Effector memory CD4-positive, alpha-beta T cell (primary cell): ENCODE measurements at places on chromosomes 5 and 9.

- DNase-seq, result no peak
Measured at GRCh38 chr5:147668385-147668784, 114.1 kb downstream of the JAKMIP2 start.

- no peak for DNase-seq
Measured at GRCh38 chr9:5630081-5630507, 1.2 kb downstream of the RIC1 start.

- DNase-seq, result no peak
Measured at GRCh38 chr5:154199671-154200220, 9.2 kb downstream of the GALNT10 start.

DNA sequence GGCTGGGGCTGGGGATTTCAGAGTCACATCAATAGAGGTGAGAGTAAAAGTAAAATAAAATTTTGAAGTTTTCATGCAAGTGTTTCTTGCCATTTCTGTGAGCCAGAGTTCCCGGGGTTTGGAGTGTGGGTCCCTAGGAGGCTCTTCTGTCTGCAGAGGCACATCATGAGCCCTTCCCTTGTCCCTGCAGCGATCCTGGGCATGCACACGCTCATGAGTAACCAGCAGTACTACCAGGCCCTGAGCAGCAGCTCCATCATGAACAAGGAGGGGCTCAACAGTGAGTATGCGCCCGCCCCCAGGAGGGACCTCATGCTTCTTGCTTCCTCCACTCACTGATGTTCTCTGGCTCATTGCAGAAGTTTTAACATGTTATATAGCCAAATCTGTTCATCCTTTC is 61.1 kb downstream of the TMOD1 start:
- DNase-seq, result no peak

DNA sequence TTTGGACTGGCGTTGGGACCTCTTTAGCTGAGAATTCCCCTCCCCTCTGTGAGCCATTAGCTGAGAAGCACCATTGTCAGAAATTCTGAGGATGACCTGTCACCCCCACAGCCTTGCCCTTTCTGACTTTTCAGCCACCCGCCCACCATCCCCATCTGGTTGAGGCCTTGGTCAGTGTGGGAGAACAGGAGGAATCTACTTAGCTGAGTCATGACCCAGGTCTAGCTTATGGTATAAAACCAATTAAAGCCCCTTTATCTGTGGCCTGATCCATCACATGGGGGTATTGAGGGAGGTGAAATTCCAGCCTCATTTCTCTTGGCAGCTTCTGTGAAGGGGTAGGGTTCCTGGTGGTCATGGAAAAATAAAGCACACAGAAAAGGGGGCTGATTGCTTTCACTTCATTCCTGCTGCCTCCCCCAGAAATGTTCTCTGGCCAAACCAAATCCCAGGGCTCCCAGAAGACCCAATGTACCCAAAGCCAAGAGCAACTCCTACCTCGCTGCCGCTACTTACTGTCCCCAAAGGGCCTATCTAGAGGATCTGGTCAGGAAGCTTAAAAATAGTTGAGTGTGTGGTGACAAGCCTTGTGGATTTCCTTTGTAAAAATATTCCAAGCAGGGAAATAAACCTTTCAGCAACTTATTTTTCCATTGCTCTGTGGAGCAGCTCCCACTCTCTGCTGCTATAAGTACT is 174.8 kb upstream of the TNC start:
- no peak for DNase-seq

DNA sequence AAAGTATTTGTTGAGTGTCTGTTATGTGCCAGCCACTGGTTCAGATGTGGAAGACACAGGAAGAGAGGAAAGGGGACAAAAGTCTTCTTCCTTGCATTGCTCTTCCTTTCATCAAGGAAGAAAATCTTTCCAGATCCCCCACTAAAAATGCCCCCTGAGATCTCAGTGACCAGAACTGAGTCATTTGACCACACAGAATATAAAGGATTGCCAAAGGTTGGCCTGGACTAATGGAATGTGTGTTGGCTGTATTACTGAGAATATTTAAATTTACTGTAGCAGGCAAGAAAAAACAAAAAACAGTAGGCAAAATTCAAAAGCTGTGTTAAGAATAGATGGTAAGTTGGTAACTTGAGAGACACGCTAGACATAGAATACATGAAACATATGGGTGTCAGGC is 10.0 kb upstream of the SEPTIN8 start:
- no peak for DNase-seq

GRCh38 chr5:64505769-64506566 is at the start of gene RGS7BP:
RGS7BP (plus strand) TSS chr5:64506015; CDS start chr5:64506625, 610 bp downstream.
- no peak for DNase-seq

GRCh38 chr9:131559421-131560000 is 14.2 kb downstream of the PRRT1B start:
- no peak for DNase-seq

DNA sequence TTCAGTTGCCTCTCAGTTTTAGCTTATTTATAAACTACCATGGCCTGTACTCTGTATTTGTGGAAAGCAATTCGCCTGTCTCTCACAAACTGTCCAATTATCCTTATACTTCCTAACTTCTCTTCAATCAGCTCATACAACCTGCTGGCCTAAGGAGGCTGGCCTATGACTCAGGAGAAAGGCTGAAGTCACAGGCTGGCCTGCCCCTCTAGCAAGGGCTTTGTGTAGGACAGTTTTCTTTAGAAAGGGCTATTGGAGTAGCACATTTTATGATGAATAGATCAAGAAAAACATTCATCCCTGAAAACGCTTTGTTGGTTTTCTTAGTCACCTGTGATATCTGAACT is 988.7 kb upstream of the ARRDC3 start:
- DNase-seq, result no peak

- DNase-seq, result no peak
Measured at GRCh38 chr9:101618698-101619097, 23.9 kb upstream of the PPP3R2 start.

- peak; percentile 37 for DNase-seq
Measured at GRCh38 chr5:93620487-93621326, 37.7 kb downstream of the NR2F1 start.

DNA sequence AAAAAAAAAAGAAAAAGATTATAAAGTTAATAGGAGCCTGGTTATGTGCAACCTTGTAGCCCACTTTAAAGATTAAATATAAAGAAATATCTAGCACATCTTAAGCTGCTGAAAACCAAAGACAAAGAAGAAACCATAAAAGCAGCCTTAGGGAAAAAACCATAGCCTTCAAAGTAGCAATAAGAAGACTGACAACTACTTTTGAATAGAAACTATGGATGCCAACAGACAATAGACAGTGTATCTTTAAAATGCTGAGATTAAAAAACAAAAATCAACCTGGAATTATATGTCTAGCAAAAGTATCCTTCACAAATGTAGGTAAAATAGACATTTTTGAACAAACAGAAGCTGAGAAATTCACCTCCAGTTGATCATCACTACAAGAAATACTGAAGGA is 3.4 kb upstream of the KIF12 start:
- DNase-seq, result no peak

DNA sequence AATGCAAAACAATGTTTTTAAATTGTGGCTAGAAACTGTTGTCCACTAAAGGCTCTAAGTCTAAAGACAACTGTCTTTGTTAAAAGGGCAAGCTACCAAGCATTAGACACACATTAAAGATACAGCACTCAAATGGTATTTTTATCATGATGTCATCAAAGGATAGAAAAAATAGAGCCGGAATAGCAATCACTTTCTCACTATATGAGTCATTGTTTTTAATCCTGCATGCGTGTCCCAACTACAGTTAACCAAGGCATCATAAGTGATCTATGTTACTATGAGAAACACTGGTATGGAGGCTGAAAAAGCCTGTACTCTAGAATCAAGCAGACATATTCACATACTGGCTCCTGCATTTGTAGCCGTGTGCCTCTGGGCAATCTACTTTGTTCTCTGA is 1.9 kb upstream of the PJA2 start:
- DNase-seq, result no peak

GRCh38 chr5:75260708-75261107 is 24.0 kb upstream of the ANKRD31 start:
- no peak for DNase-seq

DNA sequence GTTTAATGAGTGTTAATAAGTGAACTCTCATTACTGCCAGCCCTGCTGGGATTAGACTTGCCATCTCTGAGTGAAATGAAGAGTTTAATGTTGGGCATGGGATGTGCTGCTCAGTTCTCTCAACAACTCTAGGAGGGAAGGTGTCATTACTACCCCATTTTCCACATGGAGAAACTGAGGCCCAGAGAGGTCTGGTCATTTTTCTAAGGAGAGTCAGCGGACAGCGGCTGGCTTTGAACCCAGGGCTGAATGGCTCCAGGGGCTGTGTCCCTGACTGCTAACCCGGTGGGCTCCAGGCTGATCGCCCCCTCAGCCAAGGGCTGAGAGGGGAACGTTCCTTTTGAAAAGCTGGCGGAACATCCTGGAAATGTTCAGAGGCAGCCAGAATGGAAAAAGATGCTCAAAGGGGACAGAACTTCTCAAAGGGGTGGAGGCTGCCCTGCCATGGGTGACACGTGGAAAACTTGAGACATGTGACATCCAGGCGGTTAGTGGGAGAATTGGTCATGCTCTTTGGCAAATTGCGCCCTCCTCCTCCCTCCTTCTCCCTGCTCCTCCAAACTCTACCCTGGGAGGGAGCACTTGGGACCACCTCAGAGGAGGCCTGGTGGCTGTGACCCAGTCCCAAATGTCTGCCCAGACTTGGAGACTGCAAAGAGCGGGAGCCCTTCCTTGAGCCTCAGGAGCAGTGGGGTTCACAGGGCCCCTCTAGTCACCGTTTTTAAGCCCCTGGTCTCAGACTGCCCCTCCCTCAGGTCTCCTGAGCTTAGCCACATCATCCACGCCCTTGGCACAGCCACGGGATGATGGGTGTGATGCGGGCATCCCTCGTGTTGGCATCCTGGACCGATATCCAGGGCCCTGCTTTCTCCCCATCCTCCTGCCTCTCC is 28.7 kb downstream of the DNM1 start:
- DNase-seq, result no peak

GRCh38 chr5:123800640-123801039 is 288.7 kb downstream of the CSNK1G3 start:
- no peak for DNase-seq

- no peak for DNase-seq
Measured at GRCh38 chr5:31365776-31366175, 166.1 kb downstream of the DROSHA start.

GRCh38 chr5:6713274-6714225 is at the start of gene TENT4A:
TENT4A (plus strand) TSS chr5:6713432; CDS start chr5:6713984, 552 bp downstream.
- DNase-seq, result peak; percentile 30

- no peak for DNase-seq
Measured at GRCh38 chr5:76850543-76851145, 830 bp downstream of the S100Z start.

DNA sequence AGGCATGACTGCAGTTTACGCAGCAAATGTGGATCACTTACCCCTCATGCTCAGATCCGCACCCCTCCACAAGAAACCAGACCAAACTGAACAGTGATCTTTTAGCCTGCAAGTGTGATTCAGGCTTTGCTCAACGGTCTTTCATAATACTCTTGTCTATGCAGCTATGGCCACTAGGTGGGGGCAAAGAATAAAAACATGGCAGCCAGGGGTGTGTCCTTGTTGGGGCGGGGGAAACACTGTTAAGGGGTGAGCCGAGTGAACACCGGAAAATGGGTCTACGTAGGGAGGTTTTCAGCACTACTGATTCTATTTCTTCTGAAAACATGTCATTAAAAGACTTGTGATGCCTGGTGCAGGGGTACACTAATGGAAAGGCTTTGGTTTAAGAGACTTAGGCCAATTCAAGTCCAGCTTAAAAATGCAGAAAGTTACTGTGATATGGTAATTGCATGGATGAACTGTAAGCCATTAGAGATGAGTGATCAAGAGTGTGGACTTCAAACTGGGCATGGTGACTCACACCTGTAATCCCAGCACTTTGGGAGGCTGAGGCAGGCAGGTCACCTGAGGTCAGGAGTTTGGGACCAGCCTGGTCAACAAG is 49.9 kb upstream of the GPR151 start:
- DNase-seq, result peak; percentile 16

DNA sequence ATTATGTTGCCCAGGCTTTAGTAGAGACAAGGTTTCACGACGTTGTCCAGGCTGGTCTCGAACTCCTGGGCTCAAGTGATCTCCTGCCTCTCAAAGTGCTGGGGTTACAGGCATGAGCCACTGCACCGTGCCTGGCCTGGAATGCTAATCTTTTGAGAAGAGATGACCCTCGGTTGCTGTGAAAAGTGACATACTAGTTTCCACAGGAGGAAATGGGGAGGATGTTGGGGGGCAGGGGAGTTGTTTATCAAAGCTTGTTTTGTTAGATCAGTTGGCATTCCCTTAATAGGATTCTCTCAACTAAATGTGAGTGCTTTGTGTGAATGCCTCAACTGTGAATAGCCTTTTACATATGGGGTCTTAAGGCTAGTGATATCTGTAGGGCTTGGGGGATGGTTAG is 16.4 kb upstream of the MATR3 start:
- no peak for DNase-seq

DNA sequence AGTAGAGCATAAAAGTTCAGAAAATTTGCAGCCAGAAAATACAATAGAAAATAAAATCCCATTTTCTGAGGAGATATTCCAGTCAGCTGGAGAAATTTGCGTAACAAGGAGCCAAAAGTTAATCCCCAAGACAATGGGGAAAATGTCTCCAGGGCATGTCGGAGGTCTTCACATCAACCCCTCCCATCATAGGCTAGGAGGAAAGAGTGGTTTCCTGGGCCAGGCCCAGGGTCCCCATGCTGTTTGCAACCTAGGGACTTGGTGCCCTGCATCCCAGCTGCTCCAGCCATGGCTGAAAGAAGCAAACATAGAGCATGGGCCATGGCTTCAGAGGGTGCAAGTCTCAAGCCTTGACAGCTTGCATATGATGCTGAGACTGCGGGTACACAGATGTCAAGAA is 255.0 kb downstream of the DTWD2 start:
- DNase-seq, result no peak

DNA sequence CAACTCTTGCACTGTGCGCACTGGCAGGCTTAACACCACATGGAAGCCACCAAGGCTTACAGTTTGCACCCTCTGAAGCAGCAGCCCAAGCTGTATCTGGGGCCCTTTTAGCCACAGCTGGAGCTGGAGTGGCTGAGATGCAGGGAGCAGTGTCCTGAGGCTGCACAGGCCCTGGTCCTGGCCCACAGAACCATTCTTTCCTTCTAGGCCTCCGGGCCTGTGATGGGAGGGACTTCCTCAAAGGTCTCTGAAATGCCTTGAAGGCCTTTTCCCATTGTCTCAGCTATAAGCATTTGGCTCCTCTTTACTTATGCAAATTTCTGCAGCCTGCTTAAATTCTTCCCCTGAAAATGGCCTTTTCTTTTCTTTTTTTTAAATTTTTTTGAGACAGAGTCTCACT is 104.4 kb upstream of the CPLX2 start:
- no peak for DNase-seq

- no peak for DNase-seq
Measured at GRCh38 chr5:27906481-27906880, 868.1 kb upstream of the CDH9 start.

DNA sequence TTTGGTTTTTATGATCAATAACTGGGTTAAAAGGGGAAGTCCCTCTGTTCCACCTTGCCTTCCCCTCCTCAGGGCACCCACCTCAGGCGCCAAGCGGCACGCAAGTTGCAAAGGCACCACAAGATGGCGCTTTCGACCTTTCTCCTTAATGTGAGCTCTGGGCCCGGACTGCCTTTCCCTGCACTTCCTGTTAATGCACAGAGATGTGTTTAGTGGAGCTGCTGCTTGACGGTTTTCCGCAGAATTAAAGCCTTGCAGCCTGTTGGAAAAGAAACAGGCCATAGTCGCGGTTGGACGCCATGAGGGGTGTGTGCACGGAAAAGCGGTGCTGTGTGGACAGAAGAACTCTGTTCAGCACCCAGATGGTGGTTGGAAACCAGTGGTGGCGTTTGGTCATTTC is 17.9 kb downstream of the CXCL14 start:
- no peak for DNase-seq
